Epithelial cell of proximal tubule (primary cell): ENCODE measurements at places on chromosomes 16 and 17.

- no peak for DNase-seq
Measured at GRCh38 chr17:59432657-59433056, 101.2 kb downstream of the YPEL2 start.

GRCh38 chr17:29136998-29137730 is 43.0 kb downstream of the MYO18A start:
- no peak for DNase-seq

DNA sequence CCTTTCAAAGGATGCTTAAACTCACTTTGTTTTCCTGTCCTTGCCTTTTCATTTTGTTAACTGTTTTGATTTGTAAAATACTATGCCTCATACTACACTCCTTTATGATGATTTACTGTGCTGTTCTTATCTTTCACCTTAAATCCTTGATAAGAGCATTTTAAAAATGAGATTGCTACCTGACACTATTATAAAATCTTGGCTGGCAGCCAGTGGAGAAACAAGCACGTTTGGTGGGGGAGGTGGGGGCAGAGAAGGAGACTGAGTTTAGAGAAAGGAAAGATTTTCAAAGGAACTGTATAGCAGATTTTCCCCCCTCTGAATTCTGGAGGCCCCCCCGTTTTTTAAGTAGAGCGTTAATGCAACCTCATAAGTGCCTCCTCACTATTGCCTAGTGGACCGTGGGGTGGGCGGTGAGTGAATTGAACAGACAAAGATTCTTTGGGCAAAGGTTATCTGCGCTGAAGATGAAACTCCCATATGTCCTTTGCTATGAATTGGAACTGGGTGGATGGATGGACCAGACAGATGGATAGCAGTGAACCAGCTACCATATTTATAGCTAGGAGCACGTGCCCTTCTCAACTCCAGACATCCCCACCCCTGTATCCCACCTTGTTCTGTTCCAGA is 200.2 kb downstream of the CCDC182 start:
- DNase-seq: no peak

- DNase-seq: no peak
Measured at GRCh38 chr16:48562475-48562874, 47.5 kb downstream of the N4BP1 start.

GRCh38 chr16:47016700-47017133 is 43.2 kb upstream of the DNAJA2 start:
- DNase-seq: no peak

GRCh38 chr17:49031965-49032928 is 35.1 kb downstream of the IGF2BP1 start:
- peak; percentile 22 for DNase-seq

- DNase-seq: no peak
Measured at GRCh38 chr16:67719778-67720144, 645 bp upstream of the GFOD2 start.

DNA sequence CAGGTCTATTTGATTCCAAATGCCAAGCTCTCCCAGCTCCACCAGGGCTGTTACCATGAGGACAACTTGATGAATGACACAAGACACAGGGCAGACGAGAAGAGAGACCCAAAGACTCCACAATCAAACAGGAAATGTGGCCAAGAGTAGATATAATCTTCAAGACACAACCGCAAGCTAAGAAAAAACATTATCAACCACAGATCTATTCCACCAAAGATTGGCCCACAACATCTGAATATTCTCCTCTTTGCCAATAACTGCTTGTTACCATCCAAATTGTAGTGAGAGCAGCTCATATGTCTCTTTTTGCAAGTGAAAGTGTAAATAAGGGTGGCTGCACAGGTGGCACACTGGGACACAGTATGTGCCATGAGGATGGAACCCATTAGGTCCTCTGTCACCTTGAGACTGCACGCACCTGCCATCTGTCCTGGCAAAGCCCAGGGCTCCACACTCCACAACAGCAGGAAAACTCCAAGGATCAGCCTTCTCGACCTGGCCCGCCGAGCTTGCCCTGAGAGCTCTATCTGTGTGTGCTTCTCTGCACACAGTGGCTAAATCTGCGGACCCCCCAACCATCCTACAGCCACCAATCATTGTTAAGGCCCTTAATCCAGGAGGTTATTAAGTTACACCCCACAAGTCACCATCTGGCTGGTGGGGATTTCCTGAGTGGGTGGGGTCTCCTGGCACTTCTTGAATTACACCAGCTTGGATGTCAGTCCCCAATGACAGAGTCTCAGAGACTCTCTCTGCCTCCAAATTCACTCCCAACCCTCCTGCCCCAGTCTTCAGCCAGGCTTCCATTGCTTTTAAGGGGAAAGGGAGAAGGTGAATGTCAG is 50.5 kb downstream of the DYNLRB2 start:
- no peak for DNase-seq

DNA sequence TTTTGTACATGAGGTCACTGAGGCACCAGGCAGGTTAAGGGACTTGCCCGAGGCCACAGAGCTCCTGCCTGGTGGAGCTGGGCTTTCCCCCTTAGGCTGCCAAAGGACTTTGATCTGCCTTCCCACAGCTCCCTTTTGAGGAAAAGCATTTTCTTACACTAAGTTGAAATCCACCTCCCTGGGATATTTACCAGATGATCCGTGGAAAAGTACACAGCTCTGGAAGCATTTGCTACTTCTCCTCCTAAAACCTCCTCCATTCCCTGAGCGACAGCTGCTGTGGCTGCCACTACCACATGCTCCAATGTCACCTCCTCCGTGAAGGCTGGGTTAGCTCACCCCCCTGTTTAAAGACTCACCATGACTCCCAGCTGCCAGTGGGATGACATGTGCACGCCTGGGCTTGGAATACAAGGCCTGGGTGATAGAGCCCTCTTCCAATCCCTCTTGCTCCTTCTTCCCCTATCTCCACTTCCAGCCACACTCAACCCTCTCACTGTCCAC is 1.2 kb upstream of the MPRIP start:
- peak; percentile 56 for DNase-seq

- no peak for DNase-seq
Measured at GRCh38 chr16:76818606-76819181, 372.3 kb upstream of the MON1B start.

- DNase-seq: no peak
Measured at GRCh38 chr16:54397190-54397835, 110.7 kb upstream of the IRX3 start.

- DNase-seq: no peak
Measured at GRCh38 chr17:12459736-12460135, 206.0 kb upstream of the MYOCD start.

DNA sequence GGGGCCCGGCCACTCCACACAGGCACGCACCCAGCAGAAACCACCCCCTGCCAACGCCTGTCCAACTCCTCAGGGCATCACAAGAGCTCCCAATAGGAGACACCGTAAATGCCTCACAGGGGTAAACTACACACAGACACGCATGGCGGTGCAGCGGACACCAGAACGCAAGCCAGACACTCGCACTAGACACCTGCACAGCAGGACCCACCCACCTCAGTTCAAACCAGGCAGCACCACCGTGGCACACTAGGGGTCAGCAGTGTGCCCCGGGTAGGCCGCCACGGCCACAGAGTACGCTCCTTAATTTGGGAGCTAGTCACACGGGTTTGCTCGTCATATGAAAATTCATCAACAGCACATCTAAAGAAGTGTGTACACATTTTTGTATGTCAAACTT is 3.4 kb downstream of the SLC38A10 start:
- DNase-seq: no peak

GRCh38 chr17:38942696-38943334 is 17.4 kb downstream of the LASP1NB start:
- no peak for DNase-seq

DNA sequence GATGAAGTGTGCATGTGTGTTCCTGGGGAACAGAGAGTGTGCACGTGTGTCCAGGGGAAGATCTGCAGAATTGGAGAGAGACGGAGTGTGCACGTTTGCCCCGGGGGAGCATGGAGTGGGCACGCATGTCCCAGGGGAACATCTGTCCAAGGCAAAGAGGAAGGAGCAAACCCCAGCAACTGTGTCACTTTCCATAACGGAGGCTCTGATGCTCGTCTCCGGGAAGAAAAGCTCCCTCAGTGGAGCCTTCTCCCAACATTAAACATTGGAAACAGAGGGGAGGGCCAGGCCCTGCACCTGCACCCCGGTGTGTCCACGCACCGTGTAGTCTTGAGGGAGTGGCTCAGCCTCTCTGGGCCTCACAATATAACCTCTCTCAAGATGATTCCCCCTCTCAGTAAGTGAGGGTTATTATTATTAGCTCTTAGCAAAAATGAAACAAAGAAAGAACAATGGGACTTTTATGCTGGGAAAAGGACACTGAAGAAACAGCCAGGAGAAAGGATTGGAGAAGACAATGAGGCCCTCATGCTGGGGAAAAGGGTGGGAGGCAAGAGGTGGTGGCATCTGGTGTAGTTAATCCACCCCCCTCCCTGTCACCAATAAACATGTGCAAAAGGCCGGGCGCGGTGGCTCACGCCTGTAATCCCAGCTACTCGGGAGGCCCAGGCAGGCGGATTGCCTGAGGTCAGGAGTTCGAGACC is 7.6 kb downstream of the RAB40B start:
- no peak for DNase-seq

DNA sequence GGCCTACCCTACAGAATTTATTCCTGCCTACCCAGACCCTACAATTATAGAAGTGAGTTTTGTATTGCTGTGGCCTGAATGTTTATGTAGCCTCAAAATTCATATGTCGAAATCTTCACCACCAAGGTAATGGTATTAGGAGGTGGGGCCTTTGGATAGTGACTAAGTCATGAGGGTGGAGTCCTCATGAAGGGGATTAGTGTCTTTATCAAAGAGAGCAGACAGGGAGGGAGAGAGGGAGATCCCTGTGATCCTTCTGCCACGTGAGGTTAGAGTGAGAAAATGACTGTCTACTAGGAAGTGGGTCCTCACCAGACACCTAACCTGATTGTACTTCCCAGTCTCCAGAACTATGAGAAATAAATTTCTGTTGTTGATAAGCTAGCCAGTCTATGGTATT is 981 bp upstream of the DUXB start:
- DNase-seq: no peak

DNA sequence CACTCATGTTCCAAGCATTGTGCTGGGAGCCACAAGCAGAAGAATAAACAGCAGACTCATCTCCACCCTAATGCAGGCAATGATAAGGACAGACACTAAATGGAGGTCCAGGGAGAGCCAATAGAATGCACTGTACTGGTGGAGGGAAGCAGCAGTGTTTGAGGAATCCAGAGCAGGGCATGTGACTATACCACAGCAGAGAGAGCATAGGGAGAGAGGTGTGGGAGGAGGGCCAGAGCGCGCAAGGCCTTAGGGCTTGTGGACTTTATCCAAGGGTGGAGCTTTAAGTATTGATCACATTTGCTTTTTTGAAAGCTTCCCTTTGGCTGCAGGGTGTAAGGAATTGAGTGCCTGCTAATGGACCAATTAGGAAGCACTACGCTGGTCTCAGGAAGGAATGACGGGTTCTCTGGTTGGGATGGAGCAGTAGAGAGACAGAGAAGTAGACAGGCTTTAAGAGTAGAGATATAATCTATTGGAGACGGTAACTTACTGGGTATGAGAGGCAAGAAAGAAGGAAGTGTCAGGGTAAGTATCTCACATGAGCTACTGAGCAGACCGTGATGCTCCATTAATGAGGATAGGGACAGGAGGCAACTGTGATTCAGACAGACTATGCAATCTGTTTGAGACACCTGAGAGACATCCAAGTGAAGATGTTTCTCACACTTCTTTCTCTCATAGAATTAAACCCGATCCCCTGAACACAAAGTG is 82.2 kb downstream of the MYO1D start:
- no peak for DNase-seq

- no peak for DNase-seq
Measured at GRCh38 chr16:85089525-85089924, 22.7 kb downstream of the CIBAR2 start.

DNA sequence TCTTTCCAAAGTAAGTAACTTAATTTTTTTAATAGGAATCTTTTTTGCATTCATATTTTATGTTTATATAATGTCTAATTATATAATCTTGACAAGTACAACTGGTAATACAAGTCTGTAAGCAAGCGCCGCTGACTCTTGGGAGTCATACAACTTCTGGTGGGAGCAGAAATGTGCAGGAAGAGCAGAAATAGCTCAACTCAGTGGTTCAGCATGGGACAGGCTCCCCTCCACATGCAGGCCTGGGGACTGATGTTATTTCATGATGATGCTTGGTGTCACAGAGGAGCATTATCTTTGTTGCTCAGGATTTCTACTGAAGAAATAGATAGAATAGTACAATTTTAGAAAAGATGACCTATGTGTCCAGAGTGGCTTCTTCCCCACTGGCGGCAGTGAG is 10.7 kb downstream of the UQCRC2 start:
- no peak for DNase-seq

- DNase-seq: no peak
Measured at GRCh38 chr17:33905338-33905800, 349.7 kb upstream of the CCL2 start.

DNA sequence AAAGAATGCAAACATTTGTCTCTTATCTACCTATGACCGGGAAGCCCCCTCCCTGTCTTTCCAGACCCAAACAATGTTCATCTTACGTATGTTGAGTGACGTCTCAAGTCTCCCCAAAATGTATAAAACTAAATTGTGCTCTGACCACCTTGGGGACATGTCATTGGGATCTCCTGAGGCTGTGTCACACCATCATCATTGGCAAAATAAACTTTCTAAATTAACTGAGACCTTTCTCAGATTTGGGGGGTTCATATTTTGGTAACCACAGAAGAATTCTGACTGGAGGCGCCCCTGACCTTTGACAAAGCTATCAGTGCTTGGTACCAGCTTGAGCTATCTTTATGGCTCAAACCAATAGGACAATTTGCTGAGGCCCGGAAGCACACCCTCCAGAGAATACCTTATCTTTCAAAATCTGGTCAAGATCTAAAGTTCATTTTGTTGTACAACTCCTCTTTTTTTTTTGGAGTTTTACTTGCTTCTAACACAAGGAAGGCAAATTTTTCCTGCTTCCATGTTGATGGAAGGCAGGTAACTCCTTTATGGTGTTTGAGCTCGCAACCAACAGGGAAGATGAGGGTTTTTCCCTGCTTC is 2.5 kb upstream of the LDHD start:
- DNase-seq: no peak

GRCh38 chr17:75552425-75553294 is 27.2 kb downstream of the LLGL2 start:
- no peak for DNase-seq

GRCh38 chr17:29709866-29710519 is 87.3 kb upstream of the CORO6 start:
- peak; percentile 86 for DNase-seq

GRCh38 chr17:74746376-74746775 is 2.1 kb upstream of the NHERF1 start:
- DNase-seq: no peak

DNA sequence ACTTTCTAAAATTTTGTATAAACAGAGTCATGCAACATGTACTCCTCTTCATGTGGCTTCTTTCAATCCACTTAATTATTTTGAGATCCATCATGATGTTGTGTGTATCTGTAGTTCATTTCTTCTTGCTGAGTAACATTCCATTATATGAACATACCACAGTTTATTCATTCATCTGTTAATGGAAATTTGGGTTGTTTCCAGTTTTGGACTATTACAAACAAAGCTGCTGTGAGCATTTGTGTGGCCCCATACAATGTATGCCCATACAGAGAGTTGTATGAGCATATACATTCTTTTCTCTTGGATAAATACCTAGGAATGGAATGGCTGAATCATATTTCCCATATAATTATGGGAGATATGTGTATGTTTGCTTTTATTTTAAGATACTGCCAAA is 85.6 kb downstream of the CLEC16A start:
- DNase-seq: no peak

GRCh38 chr17:4173781-4174180 is 30.8 kb downstream of the CYB5D2 start:
- DNase-seq: no peak
